ENCODE measurements at places on chromosomes 6 and 20. TPM values are rescaled to one million over a fixed set of nuclear protein-coding genes. Genes with fewer than 3 reads are reported as not detected.

DNA sequence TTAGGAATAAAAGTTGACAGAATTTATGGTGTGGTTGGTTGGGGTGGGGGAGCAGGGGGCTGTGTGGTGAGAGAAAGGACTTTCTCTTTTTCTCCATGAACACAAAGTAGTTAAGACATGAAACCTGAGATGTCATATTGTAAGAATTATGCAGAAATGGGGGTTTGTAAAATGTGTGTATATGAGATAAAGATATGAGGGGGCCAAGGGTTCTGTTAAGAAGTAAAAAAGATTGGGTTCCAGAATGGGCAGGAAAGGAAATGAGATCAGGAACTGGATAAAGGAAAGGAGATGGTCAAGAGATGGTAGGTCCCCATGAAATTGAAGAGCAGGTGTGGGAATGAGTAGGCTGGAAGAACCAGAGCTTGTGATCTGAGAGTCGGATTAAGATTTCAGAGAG, 9.7 kb downstream of the RNF146 start:
- DNase-seq: no peak

DNA sequence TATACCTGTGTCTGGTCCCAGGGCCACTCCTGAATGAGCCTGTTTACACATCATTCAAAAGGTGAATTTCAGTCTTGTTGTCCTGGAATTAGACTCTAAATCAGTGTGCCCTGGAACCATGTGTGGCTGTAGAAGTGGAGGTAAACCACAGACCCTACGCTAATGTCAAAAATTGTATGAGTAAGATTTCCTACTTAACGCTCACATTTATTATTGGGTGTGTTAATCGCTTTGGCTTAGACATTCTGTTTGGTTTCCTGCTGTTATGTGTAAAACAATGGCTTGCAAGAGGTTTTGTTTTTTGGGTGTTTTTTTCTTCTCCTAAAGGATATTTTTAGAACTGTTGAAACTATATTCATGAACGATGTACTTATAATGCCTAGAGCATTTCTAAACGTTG, 19.3 kb downstream of the PLCB1 start:
- DNase-seq: no peak

- no peak for DNase-seq
Observed at GRCh38 chr20:6024768-6025167, 29.1 kb downstream of the LRRN4 start.

GRCh38 chr6:132089173-132089572, 138.0 kb upstream of the CCN2 start:
- DNase-seq: no peak

GRCh38 chr6:128422871-128423270, 97.5 kb downstream of the PTPRK start:
- no peak for DNase-seq

- DNase-seq: no peak
Observed at GRCh38 chr20:46624946-46625345, 26.3 kb downstream of the SLC13A3 start.

- DNase-seq: no peak
Observed at GRCh38 chr20:23374441-23374840, 12.5 kb downstream of the GZF1 start.

- DNase-seq: no peak
Observed at GRCh38 chr20:38859070-38859690, 53.7 kb downstream of the PPP1R16B start.

The NKX2-2 gene
- total RNA-seq: not detected

The PHACTR2 gene
- 57.6 TPM for total RNA-seq

The GFOD1 gene
- 17.4 TPM for total RNA-seq

Data from mucosa of gallbladder (tissue), 1 donor.